Stimulated activated CD8-positive, alpha-beta memory T cell treated with anti-CD3 and anti-CD28 coated beads, Interleukin-15, amount 100 ng/mL, for 24 hours (primary cell): ENCODE measurements at places on chromosomes 6 and 20.

DNA sequence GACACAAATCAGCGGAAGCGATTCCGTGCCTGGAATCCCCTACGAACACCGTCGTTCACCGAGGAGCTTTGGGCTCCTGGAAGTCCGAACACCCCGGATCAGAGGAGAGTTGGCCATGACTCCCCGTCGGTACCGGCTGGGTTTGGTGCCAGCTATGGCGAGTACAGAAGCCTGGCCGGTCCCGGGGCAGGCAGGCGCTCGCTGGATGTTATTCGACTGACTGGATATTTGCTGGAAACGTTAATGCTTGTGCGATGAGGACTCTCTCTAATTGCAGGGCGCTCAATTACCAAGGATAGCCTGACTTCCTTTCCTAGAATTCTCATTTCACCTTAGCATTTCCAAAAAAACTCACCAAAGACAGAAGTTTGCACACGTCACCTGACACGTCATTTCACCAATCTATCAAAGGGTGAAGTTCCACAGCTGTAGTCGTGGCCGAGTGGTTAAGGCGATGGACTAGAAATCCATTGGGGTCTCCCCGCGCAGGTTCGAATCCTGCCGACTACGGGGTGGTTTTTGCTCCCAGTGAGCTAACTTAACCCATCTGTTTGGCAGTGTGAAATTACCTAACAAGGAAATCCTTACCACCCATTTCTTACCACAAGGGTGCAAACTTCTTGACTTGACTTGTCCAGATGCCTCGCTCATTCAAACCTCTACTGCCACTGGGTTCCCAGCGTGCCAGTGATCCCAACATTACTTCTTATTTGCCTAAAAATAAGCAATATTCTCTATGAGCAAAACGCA, 22.7 kb upstream of the ZNF184 start:
- DNase-seq, result peak; percentile 49

DNA sequence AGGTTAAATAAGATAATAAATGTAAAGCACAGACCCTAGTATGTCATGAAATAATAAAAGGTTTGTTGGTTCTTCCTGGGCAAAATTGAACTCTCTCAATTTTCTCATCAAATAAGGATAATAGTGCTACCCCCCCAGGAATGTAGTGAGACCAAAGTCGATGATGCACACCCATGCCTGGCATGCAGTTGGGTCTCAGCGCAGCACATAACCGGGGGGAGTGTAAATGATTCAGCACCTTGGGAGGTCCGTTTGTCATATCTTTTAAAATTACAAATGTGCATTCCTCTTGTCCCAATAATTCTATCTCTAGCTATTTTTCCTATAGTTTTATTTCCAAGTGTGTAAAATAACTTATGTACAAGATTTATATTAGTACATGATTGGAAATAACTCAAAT, 31.3 kb upstream of the CCDC167 start:
- DNase-seq, result no peak

DNA sequence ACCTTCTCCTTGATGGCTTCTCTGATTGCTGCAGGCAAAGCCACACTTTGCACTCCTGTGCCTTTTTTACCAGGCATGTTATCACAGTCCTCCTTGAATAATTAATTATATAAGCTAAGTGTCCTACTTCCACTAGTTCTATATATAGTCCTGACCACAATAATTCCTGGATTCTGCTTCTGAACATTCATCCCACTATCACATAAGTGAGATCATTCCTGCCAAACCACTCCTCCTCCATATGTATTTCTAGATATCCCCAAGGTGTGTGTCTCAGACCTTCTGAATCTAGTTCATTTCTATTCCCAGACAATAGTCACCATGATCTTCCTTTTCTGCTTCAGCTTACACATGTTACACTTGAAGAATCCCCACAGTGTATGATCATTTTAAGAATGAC, 1237.5 kb upstream of the MAP3K7 start:
- DNase-seq, result no peak

GRCh38 chr6:115914098-115914497, 146.6 kb downstream of the FRK start:
- no peak for DNase-seq

DNA sequence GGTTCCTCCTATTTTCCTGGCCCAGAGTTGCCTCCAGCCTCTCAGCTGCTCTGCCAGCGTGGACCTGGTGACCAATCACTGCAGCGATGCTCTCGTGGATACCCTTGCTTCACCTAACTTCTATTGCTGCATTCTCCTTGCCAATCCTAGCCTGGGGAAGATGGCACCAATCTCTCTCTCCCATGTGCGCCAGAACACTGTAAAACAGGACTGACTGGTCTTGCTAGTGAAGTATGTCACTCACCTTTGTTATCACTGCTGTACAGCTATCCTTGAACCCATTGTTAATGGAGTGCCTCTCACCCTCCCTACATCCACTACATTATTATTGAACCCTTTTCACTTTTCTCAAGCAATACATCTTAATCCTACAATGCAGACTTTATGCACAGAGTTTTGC, 80.1 kb downstream of the LYRM4 start:
- no peak for DNase-seq

DNA sequence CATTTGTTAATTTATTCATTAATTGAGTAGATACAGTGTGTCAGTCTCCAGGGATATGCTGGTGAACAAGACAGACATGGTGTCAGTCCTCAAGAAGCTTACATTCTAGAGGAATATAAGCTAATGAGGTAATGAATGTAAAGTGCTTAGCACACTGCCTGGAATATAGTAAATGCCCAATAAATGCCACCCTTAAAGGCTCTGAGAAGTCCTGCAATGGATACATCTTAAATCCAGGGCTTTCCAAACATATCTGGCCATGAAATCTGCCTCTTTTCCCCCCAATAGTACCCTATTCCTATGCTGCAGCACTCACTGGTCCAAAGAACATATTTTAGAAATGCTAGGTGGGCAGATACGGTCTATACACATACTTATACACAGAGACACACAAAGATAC, 49.2 kb upstream of the CTNNBL1 start:
- DNase-seq, result no peak

- DNase-seq, result no peak
Measured at GRCh38 chr6:68975064-68975463, 340.0 kb downstream of the ADGRB3 start.

GRCh38 chr6:136696783-136697364, 95.4 kb downstream of the MAP3K5 start:
- DNase-seq, result no peak

GRCh38 chr6:42748203-42748898, 2.4 kb upstream of the TBCC start:
- DNase-seq, result no peak

DNA sequence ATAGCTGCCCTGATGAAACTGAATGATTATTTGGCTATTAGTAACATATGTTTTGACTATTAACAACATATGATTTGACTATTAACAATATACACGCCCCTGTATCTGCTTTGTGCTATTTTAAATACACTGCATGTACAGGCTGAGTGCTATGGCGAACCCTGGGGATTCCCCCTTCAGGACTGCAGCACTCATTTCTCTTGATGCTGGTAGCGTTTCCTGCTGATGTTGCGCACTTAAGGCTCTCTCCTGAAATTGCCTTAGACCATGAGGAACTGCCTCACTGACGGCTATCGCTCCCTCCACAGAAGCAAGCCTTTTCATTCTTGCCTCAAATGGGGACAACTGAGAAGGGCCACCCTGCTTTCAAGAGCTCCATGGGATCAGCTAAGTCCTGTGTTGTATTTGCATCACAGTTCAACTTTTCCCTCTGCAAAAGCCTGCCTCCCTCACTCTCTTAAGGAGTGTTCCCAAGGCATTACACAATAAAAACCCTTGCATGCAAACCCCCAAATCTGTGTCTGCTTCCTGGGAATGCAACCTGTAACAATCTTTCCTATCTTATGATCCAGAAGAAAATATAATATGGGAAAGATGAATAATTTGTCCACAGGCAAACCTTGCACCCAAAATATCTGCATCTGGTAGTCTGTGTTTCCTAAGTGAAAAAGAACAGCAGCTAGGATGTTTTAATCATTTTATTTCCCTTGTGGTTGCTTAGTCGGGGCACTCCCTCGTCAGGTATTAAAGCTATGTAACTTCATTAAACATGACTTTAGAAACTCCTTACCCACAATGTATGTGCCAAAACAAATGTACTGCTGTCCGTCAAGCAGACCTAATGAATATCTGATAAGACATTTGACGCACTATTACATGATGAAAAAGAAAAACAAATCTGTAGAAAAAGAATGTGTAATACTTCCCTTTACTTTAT, 456.4 kb downstream of the COL12A1 start:
- DNase-seq, result no peak

- no peak for DNase-seq
Measured at GRCh38 chr6:138815797-138816528, 20.1 kb downstream of the ECT2L start.
